ENCODE measurements at places on chromosomes 4 and X.
A peak's percentile ranks its signal among the peaks of the same experiment; 100 is the strongest.

- no peak for DNase-seq
Observed at GRCh38 chr4:67160394-67160793, 384.9 kb downstream of the CENPC start.

DNA sequence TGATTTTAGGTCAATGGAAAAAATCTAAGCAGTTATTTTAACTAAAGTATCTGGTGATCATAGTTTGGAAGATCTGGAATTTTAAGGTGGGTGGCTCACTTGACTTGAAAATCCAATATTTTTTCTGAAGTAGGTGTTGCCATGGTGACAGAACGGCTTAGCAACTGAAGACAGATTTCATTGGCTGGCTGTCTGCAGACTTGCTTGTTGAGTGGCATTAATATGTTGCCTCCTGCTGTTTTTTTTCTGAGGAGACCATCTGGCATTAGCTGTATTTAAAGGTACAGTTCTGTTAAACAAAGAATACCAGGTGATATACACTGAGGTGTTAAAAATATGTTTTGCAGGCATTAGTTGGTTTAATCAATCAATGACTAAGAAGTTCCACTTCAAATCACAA is 19.8 kb downstream of the CPE start:
- DNase-seq: no peak

DNA sequence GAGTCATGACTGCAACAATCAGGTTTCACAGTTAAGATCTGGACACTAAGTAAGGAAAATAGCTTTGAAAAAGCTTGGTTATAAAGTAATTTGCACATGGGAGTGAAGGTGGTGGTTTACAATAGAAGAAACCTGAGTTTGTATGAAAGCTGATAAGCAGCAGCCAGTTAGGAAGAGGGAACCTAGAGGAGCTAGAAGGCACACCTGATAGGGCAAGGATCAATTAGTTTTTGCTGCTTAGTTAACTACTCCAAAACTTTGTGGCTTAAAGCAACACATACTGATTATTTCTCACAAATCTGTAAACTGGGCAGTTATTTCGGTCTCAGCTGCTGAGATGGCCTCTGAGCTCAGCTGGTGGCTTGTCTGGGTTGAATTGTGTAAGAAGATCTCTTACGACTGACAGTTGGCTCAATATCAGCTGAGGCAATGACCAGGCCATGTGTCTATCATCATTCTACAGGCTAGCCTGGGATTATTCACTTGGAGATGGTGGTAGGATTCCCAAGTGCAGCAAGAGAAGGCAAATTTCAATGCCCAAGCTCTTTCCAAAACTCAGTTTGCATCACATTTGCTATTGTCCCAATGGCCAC is 255.0 kb upstream of the PITX2 start:
- no peak for DNase-seq

DNA sequence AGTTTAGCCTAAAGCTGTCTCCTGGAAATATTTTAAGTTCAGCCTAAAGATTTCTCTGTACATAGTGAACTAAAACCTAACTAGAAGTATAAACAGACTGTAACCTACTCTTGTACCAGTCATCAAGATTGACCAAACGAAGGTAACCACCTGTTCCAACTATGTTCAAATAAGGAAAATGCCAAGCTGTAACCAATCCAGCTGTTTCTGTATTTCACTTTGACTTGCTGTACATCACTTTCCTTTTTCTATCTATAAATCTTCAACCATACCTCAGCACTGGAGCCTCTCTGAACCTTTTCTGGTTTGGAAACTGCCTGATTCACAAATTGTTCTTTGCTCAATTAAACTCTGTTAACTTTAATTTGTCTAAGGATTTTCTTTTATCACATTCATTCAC is 3.1 kb upstream of the CYSLTR1 start:
- no peak for DNase-seq

DNA sequence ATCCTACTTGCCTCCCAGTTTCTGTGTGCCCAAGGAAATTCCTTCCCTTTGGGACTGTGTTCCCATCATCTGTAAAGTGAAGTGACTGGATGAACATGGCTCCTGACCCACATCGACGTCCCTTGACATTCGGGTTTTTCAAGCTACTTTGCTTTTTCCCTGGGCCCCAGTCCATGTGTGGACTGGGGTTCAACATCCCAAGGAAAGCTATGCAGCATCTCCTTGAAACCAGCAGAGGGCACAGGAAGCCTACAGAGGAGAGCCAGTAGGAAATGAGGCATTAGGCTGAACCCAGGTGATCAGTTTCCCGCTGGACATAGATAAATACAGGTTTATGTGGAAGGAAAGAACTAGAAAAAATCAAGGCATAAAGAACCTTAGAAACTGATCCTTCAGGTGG is 145.1 kb upstream of the ARHGEF9 start:
- no peak for DNase-seq

GRCh38 chr4:42018451-42018850 is 28.1 kb downstream of the SLC30A9 start:
- DNase-seq: no peak

- DNase-seq: peak; percentile 49
Observed at GRCh38 chrX:40171513-40172400, 74.0 kb upstream of the BCOR start.

DNA sequence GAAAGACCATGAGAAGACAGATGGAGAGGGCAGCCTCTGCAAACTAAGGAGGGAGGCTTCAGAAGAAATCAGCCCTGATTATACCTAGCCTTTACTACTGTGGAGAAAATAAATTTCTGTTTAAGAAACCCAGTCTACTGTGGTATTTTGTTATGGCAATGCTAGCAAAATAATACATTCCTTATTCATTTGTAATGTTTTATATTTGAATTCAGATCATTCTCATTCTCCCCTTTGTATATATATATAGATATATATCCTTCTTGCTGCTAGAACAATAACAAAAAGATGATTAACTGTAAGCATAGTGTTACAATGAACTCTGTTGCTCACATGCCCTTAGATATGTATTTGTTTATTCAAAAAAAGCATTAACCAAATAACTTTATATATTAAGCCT is 22.5 kb downstream of the DMD start:
- DNase-seq: no peak

GRCh38 chr4:71520308-71520707 is 181.5 kb downstream of the SLC4A4 start:
- DNase-seq: no peak

GRCh38 chrX:119942831-119943184 is 743 bp downstream of the NKAP start:
- no peak for DNase-seq

- DNase-seq: no peak
Observed at GRCh38 chr4:113692809-113693411, 68.6 kb downstream of the CAMK2D start.

DNA sequence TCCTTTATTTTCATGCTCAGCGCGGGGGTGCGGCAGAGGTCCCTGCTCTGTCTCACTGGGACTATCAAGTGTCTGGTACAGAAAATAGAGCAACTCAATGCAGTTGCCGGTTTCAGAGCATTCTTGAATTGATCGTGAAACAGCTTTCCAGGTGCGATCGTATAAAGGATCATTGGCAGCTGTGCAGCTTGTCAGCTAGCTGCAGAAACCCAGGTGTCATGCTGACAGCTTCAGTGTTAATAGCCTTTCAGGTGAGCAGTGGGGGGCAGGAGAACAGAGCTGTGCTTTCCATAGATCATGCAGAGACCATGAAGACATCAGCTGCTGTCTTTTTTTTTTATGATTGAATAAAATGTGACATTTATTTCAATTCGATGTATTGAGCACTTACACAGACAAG is 583.9 kb downstream of the NLGN4X start:
- no peak for DNase-seq

DNA sequence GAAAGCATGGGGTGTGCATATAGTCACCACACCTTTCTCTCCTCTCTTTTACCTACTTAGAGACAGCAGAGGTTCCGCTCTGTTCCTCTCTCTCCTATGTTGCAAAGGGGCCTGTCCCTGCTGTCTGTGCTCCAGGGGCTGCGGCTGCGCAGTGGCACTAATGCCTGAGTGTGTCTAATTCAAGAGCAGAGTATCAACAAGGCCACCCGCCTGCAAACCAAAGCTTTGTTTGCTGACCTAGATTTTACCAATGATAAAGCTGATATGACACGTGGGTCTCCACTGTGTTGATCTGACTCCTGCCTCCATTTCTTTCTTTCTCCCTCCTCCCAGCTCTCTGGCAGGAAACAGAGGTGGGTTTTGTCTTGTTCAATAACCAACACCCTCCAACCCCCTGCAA is 74.9 kb downstream of the NSG1 start:
- DNase-seq: peak; percentile 30

- no peak for DNase-seq
Observed at GRCh38 chr4:88178626-88179231, 20.3 kb upstream of the ABCG2 start.

DNA sequence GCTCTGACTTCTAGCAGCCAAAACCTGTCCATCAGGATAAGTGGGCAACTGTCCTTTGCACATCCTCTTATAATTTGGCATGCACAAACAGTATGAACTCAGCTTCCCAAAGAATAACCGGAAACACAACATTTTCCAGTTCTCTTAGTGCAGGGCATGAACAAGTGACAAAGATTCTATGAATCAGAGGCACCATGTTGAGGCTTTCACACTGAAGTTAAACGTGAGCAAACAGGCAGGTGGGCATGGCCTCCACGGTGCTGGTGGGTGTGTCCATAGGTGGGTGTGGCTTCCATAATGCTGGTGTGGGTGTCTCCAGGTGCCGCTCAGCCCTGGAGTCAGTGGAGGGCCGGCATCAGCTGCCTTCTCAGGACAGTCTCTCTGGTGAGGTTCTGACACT is 196.5 kb downstream of the SMIM20 start:
- DNase-seq: no peak

- DNase-seq: no peak
Observed at GRCh38 chr4:175935016-175935661, 123.1 kb upstream of the GPM6A start.

DNA sequence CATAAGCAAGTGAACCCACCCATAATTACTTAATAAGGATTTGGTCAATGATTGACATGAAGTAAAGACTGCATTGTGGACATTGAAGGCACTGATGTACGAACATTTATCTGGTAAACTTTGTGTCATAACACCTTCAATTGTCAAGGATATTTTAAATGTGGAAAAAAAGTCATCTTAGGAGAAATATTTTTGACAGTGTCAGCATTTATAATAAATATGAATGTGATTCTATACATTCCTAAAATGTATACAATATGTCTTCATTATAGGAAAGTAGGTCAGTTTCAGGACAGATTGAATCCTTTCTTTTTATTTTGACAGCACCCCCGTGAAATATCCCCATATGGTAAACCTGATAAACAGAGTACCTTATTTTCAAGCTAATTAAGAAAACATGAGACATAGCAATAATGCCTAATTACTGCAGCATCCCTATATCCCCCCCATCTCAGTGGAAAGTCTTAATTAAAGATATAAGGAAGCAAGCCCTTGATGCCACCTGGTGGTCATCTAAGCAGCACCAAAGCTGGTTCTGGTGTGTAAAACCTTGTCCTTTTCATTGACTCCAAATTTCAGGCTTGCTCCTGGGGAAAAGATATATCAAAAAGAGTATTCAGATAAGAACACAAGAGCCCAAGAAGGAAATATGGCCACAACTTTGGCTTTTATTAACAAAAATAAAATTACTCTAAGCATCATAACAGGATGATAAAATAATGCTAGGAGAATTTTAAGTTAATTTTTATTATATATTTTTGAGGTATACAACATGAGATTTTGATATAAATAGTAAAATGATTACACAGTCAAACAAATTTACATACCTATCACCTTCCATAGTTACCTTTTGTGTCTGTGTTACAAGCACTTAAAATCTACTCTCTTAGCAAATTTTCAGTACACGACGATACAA is 379.7 kb downstream of the TLL1 start:
- DNase-seq: no peak

GRCh38 chr4:116453127-116453526 is 632.2 kb downstream of the TRAM1L1 start:
- DNase-seq: no peak

DNA sequence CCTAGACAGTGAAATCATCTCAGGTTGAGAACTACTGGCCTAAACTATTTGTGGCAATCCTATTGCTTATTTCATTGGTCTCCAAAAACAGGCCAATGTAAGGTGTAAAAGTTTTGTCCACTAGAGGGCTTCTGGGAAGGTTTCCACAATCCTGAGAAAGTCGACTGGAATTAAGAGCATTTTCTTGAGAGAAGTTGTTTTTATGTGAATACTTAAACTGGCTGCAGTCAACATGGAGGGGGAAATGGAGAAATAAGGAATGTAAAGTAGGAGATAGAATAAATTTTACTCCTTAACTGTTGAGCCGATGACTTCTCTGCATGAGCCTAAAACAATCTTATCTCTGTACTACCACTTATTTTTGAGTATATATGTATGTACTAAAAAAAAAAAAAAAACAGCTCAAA is 11.0 kb upstream of the EIF4E start:
- no peak for DNase-seq

DNA sequence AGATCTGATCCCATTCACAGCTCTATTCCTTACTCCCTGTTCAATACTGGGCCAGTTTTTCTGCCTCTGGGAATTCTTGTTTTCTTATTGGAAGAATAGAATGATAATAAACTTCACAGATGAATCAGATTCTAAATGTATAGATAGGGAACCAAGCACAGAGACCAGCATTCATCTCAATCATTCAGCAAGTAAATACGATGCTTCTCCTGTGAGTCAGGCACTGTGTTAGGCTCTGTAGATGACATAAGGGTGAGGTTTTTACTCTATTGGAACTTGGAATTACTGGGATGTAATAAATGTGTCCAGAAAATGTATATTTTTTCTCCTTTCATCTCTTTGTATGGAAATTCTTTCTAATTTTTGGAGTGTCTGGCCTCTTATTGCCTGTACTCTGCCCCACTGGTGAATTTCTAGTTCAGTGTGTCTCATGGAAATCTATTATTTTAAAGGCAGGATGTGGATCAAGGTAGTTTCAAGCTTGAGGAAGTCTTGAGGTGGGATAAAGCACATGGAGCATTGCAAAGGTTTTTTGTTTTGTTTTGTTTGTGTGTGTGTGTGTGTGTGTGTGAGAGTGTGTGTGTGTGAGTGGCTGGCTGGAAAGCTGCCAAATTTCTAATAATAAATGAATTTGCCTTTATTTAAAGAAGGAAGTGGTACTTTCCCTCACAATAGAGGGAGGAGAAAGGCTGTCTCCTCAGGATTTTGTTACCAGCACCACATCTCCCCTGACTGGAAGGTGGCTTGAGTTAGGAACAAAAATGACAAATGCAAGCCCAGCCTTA is 117.9 kb upstream of the HS3ST1 start:
- DNase-seq: no peak

DNA sequence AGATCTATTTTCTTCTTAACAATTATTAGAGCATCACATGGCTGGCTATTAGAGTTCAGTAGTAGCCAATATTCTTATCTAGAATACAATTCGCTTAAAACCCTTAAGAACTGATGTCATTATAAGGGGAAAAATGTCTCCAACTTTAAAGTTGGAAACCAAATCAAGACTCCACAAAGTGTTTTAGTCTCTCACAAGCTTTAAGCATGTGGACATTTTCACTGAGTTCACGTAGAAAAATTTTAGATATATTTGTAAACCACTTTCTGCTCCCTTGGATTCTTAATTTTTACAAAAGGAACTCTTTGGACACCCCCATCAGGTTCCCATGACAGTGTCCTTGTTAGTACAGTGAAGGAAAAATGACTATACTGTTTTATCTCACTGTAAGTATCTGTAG is 123.9 kb upstream of the NAP1L5 start:
- no peak for DNase-seq

GRCh38 chr4:156100651-156101050 is 147.0 kb upstream of the CTSO start:
- DNase-seq: no peak

- no peak for DNase-seq
Observed at GRCh38 chr4:74624351-74625151, 169.8 kb downstream of the BTC start.

GRCh38 chr4:124535003-124535402 is 177.5 kb downstream of the ANKRD50 start:
- no peak for DNase-seq
